Activated T-cell treated with anti-CD3 and anti-CD28 coated beads for 48 hours (primary cell): ENCODE measurements at places on chromosomes 12 and 14.

GRCh38 chr12:9957834-9958233, 13.4 kb upstream of the CLEC12A start:
- no peak for DNase-seq

- no peak for DNase-seq
These were observed 5.0 kb upstream of the RAB21 start for GRCh38 chr12:71749666-71750065.

DNA sequence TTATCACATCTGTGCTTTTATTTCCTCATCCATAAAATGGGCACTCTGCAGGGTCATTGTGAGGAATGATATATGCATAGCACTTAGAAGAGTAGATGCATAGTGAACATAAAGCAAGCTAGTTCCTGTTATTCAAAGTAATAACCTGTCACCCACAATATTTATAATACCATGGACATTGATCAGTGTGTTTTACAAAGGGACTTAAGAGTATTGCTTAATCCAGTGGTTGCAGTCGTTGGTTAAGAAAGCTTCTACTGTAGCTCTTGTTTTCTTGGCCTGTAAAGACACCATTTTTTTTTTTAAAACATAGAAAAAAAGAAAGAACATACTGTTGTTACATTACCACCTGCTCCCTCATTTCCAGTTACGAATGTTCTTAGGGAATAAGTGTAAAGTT, 13.1 kb downstream of the METAP2 start:
- no peak for DNase-seq

DNA sequence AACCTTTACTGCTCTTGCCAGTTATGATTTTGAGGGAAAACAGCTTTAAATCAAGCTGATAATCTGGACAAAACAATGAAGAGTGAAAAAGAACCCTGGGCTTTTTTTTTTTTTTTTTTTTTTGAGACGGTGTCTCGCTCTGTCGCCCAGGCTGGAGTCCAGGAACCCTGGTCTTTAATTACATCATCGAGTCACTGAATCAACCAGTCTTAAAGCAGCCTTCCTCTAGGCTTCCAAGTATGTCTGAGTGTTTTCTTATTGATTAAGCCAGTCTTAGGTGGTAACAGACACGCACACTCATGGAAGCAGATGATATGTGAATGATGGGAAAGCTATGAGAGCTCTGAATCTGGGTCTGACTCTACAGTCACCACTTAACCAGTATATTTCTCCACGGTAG, 5.9 kb upstream of the VCPKMT start:
- DNase-seq = no peak

- DNase-seq = no peak
These were observed 115.4 kb downstream of the TMEM117 start for GRCh38 chr12:43951286-43951685.

GRCh38 chr12:27468241-27468640, 21.7 kb downstream of the SMCO2 start:
- DNase-seq = no peak

- DNase-seq = no peak
These were observed 6.4 kb upstream of the TC2N start for GRCh38 chr14:91873471-91874415.

GRCh38 chr12:105359856-105360255, 29.4 kb downstream of the C12orf75 start:
- no peak for DNase-seq

DNA sequence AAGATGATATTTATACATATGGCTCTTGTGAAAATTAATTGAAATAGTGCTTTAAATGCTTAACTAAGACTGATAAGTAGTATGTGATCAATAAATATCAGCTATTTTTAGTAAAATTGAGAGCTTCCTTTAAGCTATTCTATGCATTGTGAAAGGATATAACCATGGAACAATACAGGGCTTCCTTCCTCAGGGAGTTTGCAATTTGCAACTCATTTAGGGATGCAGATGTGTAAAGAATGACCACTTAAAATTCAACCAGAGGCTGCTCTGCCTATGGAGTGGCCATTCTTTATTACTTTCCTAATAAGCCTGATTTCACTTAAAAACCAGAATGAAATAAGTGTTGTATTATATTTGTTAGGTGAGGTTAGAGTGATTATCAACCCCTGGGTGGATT, 103.2 kb upstream of the PRICKLE1 start:
- no peak for DNase-seq

- no peak for DNase-seq
These were observed 206.2 kb downstream of the PPM1H start for GRCh38 chr12:62728741-62729140.

GRCh38 chr14:67413806-67414769, 2.1 kb upstream of the PLEK2 start:
- peak; percentile 48 for DNase-seq

GRCh38 chr14:63857466-63858030, 4.7 kb downstream of the SYNE2 start:
- DNase-seq = no peak

DNA sequence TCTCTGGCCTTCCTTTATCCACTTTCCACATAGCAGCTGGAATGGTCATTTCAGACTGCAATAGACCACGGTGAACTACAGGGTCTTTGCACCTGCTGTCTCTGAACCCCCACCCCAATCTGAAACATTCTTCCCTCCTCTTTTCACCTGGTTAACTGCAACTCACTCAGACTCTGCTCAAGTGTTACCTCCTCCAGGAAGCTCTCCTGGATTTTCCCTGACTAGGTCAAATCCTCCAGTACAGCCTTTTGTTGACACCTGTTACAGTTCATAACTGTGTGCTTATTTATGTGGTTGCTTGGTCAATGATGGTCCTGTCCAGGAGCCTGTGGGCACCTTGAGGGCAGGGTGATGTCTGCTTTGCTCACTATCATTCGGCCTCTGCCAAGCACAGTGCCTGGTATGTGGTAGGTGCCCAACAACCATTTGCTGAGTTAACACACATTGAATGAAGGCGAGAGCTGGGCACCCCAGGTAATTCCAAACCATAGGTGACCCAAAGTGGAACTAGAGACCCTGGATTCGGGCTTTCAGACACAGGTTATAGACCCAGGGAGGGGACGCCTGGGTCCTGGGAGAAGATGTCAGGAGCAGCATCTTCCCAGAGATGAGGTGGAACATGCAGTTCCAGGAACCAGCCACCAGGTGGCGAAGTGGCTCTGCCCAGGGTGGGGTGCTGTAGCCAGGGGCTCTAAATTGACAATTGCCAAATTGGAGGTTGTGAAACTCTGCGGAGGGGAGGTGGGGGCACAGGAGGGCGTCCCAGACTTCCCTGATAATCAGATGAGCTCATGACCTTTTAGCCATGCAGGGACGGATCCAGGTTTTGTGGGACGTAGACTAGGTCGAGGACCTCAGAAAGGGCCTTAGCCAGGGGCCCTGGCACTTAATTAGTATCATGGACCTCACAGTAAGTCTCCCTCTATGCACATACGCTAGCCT, 28.1 kb downstream of the TRPV4 start:
- peak; percentile 51 for DNase-seq

DNA sequence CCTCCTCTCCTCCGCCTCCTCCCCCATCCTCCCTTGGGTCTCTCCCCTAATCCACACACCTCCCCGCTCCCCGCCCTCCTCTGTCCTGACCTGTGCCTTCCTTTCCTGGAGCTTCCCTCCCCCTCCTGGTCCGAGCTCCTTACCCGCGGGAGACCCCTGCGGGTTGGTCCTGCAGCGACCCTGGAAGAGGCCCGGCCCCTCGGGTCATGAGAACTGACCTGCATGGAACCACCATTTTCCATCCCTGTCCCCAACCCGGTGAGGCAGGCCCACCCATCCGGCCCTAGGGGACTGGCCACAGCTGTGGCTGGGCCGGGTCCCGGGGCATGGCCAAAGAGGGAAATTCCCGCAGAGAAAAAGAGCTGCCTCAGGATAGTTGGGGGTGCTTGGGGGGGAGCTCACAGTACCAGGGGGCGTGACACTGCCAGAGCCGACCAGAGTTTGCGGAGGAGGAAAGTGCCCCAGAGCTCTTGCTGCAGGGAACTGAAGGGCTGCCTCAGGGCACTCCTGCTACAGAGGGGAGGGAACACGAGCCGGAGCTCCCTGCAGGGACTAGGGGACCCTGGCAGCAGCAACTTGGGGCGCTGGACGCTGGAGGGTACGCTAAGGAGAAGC, 613 bp downstream of the ARHGEF40 start:
- no peak for DNase-seq

GRCh38 chr12:47758584-47758833, 171 bp downstream of the RAPGEF3 start:
- no peak for DNase-seq

DNA sequence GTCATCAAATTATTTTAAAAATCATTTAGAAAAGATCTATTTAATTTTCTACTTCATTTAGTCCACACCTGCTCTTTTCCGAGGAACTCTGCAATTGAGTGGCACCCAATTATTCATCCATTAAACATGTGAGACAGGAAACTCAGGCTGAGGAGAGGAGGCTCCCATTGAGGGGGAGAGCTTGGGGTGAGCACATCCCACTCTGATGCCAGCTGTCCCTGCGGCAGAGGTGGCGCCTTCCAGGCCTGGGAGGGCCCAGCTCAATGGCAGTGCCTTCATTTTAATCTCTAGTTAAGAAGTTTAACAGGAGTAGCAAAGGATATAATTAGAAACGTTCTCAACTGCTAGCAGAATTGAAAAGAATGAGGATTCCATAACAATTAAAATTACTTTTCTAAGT, 92.0 kb downstream of the ITPR2 start:
- DNase-seq = no peak

DNA sequence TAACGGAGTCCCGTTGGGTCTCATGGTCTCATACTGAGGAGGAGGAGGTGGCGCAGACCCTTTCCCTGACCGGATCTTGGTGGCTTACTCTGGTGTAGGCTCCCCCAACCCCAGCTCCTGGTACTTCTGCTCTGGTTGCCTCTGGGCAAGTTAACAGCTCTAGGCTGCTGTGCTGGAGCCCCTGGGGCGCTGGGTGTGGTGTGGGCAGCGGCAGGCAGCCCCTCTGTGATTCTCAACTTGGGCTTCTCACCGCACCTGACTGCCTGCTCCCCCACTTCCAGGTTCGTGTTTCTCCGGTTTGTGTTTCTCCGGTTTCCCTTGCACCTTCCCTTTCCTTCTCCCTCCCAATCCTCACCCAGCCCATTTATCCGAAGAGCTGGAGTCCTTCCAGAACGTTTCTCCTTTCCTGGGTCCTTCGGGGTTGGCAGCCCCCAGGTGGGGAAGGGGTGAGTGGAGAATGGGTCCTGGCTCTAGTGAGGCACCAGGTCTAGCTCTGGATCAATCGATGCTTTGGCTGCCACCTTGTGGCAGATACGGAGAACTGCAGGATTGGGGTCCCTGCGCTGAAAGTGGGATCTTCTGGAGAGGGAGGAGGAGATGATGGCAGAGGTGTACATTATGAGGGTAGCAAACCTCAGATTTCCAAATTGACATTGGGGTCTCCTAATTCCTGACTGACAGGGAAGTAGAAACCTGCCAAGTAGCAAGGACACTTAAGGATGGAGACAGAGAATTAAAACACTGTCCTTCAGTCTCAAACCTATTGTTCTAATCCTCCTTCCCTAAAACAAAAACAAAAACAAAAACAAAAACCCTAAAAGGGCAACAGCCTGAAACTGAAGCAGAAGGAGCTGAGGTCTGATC, 8.3 kb downstream of the CISTR start:
- no peak for DNase-seq

- no peak for DNase-seq
These were observed 250.9 kb upstream of the SYT10 start for GRCh38 chr12:33690562-33690961.

DNA sequence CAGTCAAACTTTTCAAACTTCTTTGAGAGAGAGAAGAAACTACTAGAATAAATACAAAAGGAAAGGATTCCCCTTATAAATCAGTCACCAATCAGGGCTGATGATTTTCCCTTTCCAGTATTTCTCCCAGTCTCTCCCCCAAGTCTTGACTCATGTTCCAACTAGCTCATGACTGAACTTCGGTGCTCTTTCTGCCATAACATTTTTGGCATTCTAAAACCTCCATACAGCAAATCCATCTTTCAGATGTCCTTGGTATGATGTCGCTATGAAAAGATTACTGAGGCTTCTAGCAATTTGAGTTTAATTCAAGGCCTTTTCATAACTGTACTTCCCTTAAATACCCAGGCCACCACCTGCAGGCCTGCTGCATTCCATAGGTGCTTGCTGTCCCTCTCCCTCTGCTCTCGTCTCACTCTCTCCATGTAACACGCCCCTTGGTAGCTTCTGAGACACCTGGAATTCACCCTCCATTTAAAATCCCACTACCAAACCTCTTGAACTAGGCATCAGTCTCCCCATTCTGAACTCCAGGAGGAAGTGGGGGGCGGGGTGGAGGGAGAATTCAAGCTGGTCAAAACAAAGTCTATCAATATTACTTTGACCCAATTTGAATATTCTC, 2.4 kb downstream of the PRKD1 start:
- no peak for DNase-seq

GRCh38 chr12:5768581-5769196, 176.4 kb downstream of the ANO2 start:
- DNase-seq = no peak

- DNase-seq = no peak
These were observed 30.6 kb upstream of the MYF6 start for GRCh38 chr12:80676856-80677255.

GRCh38 chr12:104939089-104939488, 19.0 kb downstream of the SLC41A2 start:
- no peak for DNase-seq

DNA sequence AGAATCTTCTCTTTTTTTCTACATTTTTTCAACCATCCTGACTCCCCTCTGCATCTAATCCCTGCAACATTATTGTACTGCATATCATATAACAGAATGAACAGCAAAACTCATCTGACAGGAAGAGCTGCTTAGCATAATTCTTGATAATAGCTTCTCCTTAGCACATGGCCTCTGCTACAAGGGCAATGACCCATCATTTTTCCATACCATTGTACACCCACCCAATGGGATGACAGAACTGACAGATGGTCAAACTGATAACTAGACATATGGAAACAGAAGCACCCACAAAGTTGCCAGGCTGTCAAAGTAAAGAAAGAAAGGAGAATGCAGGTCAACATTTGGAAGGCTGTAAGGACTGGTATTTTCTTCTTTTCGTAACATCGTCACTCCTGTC, 390.4 kb upstream of the USP15 start:
- no peak for DNase-seq

- no peak for DNase-seq
These were observed 974.3 kb downstream of the VRK1 start for GRCh38 chr14:97771340-97772045.

DNA sequence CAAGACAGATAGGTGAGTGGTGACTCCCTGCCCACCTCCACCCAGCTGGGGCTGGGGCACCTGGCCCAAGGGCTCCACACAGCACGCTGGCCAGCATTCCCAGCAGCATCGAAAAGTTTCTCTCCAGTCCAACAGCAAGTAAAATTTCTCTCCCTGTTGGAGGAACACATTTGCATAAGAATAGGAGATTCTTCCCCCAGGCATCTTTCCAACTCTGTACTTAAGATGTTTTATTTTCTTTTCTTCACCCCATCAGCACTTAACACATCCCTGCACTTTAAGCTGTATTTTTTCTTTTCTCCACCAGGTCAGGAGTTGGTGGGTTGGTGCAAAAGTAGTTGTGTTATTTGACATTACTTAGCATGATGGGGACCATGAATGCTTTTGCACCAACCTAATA, 47.2 kb downstream of the OR9K2 start:
- DNase-seq = no peak

GRCh38 chr14:39034481-39035296, 68.3 kb downstream of the SEC23A start:
- DNase-seq = no peak
